ENCODE measurements at places on chromosomes 2 and 18. TPM values are rescaled to one million over a fixed set of nuclear protein-coding genes. Genes with fewer than 3 reads are reported as not detected.

DNA sequence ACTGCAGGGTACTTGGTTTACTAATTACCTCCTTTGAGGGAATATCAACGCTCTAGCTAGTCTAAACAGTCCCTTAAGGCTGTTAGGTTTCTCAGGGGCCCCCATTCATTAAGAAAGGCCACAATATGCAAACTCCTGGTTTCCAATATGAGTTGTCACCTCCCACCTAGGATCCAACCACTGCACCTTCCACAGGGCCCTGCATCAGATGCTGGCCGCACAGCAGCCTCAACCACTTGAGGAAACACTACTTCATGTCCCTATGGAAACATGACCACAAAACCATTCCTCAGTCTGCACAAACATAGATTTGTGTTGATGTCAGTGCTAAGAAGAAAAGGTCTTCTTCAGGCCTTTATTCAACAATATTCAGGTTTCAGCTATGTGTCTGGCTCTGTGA lies 40.9 kb downstream of the STAT4 start:
- no peak for DNase-seq
- H3K4me3 ChIP-seq: no peak overlapping the region
- no peaks in the 10 kb centered on the region for H3K4me1 ChIP-seq
- no peaks in the 10 kb centered on the region for H3K27me3 ChIP-seq
- no peak overlapping the region for H3K27ac ChIP-seq
- H3K36me3 ChIP-seq: no peaks in the 10 kb centered on the region

DNA sequence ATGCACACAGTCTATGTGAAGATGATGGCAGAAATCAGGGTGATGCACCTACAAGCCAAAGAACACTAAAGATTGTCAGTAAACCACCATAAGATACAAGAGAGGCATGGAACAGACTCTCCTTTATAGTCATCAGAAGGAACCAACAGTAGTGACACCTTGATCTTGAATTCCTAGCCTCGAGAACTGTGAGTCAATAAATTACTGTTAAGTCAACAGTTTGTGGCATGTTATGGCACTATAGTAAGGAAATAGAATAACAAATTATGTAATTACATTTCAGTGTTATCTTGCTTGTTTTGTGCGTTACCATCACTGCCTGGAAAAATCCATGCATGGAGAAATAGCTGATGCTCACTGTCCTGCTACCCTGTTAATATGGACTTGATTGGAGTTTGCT lies 110.2 kb upstream of the LRP1B start:
- no peak for DNase-seq
- H3K4me1 ChIP-seq: no peaks in the 10 kb centered on the region
- H3K36me3 ChIP-seq: no peaks in the 10 kb centered on the region

GRCh38 chr2:1350111-1350510 lies 63.2 kb upstream of the TPO start:
- no peaks in the 10 kb centered on the region for H3K36me3 ChIP-seq
- no peaks in the 10 kb centered on the region for H3K27me3 ChIP-seq
- DNase-seq: no peak
- no peak overlapping the region for H3K27ac ChIP-seq
- H3K4me3 ChIP-seq: no peak overlapping the region
- H3K4me1 ChIP-seq: no peaks in the 10 kb centered on the region

IL36RN gene
- not detected for total RNA-seq

GRCh38 chr2:213150315-213151097 lies 906 bp downstream of the IKZF2 start:
- peak overlapping the region; percentile 64 for H3K4me3 ChIP-seq
- no peaks in the 10 kb centered on the region for H3K27me3 ChIP-seq
- H3K27ac ChIP-seq: peak overlapping the region; percentile 79
- no peak for DNase-seq
- no peaks in the 10 kb centered on the region for H3K36me3 ChIP-seq

DNA sequence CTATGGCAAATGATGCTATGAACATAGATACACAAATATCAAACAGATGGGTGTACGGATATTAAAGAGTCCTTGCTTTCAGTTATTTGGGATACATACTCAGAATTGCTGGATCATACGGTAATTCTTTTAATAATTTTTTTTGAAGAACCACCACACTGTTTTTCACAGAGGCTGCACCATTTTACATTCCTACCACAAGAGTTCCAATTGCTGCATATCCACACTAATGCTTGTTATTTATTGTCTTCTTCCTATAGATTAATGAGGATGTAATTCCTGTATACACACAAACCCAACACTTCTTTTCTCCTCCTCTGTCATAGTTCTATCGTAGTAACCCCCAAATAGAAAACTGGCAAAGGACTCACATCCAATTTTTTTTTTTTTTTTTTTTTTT lies 21.7 kb downstream of the CD302 start:
- H3K4me1 ChIP-seq: no peaks in the 10 kb centered on the region
- no peak overlapping the region for H3K4me3 ChIP-seq
- H3K27ac ChIP-seq: no peak overlapping the region
- no peaks in the 10 kb centered on the region for H3K27me3 ChIP-seq

DNA sequence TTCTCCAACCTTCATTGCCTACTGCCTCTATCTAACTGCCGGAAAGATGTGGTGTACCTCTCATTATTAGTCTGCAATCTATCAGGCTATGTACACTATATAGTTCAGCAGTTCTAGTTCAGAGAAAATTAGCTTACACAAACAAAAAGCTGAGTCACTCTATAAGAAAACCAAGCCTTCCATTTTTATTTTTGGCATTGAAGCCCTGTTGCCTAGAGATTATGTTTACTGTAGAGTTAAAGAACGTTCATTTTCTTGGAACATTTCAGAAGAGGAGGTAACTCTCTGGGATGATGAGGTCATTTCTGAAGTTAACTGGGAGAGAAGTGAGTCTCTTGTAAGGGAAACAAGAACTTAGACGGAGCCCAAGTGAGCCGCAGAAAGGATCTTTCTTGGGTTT lies 133.5 kb downstream of the FAM124B start:
- H3K4me3 ChIP-seq: no peak overlapping the region
- no peak overlapping the region for H3K27ac ChIP-seq
- no peaks in the 10 kb centered on the region for H3K4me1 ChIP-seq
- no peaks in the 10 kb centered on the region for H3K27me3 ChIP-seq
- DNase-seq: no peak

MYO5B gene
- 23.3 TPM for total RNA-seq

DNA sequence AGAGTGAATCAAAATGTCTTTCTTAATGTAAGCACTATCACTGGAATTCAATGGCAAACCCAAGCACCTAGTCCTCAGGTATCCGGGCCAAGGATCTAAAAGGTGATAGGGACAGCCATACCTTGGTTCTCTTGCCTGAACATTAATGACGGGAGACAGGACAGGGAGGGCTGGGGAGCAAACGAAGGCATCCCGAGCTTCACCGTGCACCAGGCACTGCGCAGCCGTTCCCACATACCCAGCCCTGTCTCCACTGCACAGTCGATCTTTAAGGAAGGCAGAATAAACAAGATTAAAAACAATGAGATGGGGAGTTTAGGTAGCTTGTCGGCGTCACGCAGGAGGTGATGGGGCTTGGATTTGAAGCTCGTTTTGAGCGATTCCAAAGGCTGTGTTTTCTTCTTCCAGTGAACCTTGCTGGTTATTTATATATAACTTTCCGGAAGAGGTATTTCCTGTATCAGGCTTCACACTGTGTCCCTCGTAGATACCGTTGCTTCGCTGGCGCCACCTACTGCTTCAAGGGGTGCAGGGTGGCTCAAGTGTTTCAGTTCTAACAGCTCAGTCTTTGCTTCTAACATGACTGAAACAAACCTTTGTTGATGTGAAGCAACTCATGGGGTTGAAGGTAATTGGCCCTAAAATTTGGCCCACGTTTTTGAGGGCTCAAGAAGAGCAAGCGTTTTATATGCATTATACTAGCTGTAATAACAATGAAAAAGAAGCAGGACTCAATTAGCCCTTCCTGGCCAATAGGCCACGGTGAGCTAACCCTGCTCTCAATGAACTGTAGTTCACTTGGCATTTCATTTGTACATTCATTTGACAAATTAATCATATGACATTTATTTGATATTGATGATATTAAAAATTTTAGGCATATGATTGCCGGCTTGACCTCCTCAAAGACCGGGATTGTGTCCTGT lies 77.4 kb downstream of the DCDC2C start:
- no peak overlapping the region for H3K27ac ChIP-seq
- DNase-seq: peak; percentile 65
- H3K27me3 ChIP-seq: peaks cover 8% of the 10 kb centered on the region

DNA sequence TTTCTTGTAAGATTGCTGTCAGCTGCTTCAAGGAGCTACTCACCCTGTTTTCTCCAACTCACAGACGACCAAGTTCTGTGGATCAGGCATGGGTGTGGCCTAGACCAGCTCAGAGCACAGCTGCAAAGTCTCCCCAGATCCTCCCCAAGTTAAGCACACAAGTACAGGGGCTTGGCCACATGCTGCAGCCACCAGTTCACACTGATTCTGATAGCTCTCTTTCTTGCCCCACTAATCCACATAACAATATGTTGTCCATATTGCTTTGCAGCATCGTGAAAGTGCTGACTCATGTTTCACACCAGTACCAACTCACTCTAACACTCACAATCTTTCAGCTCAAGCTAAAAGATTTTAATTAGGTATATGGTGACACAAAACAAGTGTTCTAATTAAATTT lies 437.0 kb downstream of the PARD3B start:
- DNase-seq: no peak
- H3K27ac ChIP-seq: no peak overlapping the region
- no peak overlapping the region for H3K4me3 ChIP-seq
- no peaks in the 10 kb centered on the region for H3K36me3 ChIP-seq
- no peaks in the 10 kb centered on the region for H3K4me1 ChIP-seq
- H3K27me3 ChIP-seq: no peaks in the 10 kb centered on the region

GALNT3 gene
- 27.8 TPM for total RNA-seq

C2orf80 gene
- total RNA-seq: not detected

FLACC1 gene
- total RNA-seq: 6.8 TPM

DNA sequence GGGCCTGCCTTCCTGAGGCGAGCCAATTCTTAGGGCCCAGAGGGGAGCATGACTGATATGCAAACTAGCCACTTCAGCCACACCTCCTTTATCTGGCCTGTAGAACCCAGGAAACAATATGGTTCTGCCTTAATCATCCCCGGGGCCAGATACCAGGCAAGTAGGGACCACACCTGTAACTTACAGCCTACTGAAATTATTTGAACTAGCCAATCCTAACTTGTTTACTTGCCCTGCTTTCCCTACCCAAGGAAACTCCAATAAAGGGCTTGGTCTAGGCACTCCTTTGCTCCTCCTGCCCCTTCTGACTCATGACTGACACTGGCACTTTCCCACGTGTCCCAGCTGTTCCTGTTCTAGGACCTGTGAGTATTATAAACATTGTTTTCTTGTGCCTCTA lies 57.6 kb downstream of the MYOM1 start:
- no peaks in the 10 kb centered on the region for H3K4me1 ChIP-seq
- no peak for DNase-seq
- no peak overlapping the region for H3K4me3 ChIP-seq
- no peaks in the 10 kb centered on the region for H3K36me3 ChIP-seq
- H3K27me3 ChIP-seq: no peaks in the 10 kb centered on the region

GRCh38 chr2:1004398-1004797 lies 53.7 kb downstream of the SNTG2 start:
- no peaks in the 10 kb centered on the region for H3K27me3 ChIP-seq
- no peaks in the 10 kb centered on the region for H3K4me1 ChIP-seq
- no peak overlapping the region for H3K27ac ChIP-seq
- no peak for DNase-seq
- H3K4me3 ChIP-seq: no peak overlapping the region

DNA sequence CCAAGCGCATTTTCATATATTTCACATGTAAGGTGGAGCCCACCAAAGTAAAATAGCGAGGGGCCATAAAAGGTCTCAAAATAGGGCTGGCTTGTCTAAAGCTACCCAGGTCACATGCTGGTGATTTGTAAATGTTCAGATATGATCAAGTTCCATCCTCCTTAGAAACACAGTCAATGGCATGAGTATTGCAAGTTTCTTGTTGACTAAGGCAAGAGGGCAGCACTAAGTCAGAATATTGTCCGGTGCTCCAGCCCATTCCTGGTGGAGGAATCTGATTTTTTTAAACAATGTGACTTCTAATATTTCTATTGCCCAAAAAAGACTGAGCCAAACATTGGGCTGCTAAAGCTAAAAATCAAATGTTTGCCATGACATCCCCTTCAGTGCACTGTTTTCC lies 85.1 kb downstream of the LAMA1 start:
- no peak overlapping the region for H3K27ac ChIP-seq
- H3K4me1 ChIP-seq: no peaks in the 10 kb centered on the region
- H3K4me3 ChIP-seq: no peak overlapping the region

- no peaks in the 10 kb centered on the region for H3K27me3 ChIP-seq
- H3K4me1 ChIP-seq: no peaks in the 10 kb centered on the region
- no peak overlapping the region for H3K27ac ChIP-seq
Measured at GRCh38 chr2:103986001-103986400, 867.9 kb upstream of the POU3F3 start.

DNA sequence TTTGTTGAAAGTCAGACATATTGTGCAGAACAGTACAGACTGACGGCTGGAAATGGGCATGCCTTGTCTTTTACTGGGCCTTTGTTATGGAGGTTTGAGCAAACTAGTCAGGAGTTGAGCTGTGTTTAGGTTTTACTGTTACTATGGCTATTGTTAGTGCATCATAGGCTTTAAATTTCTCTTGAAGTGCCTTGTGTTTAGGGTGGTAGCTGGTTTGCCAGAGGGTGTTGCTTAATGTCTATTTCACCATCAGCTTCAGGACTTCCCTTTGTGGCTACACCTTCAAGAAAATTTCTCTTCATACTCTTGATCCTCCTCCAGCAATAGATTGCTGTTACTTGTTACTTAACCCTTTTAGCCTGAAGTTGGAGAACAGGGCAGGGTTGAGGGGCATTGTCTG lies 104.6 kb downstream of the CAPN13 start:
- no peak for DNase-seq
- H3K27me3 ChIP-seq: no peaks in the 10 kb centered on the region
- no peaks in the 10 kb centered on the region for H3K4me1 ChIP-seq
- H3K36me3 ChIP-seq: no peaks in the 10 kb centered on the region

PAX8 gene
- 1.2 TPM for total RNA-seq

DNA sequence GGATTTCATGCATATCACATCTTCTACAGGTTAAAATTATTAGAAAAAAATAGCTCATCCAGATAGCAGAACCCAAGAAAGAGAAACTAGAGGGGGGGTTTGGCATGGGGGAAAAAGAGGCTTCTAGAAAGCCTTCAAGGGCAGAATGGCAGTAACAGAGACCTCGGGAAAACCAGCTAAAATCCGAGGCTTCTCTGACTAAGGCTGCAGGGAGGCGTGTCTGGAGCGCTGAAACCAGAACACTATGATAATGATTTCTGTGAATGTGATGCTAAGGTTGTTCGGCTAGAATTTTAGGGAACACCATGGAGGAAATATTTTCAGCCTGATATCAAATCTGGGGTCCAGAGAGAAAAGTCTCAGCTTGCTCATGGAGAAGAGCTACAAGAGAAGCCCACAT lies 73.0 kb downstream of the ATP8B1 start:
- H3K27ac ChIP-seq: no peak overlapping the region
- H3K4me3 ChIP-seq: no peak overlapping the region
- no peak for DNase-seq
- H3K27me3 ChIP-seq: no peaks in the 10 kb centered on the region

GRCh38 chr18:51561821-51562220 lies 364.3 kb upstream of the MEX3C start:
- H3K27me3 ChIP-seq: no peaks in the 10 kb centered on the region
- no peak overlapping the region for H3K4me3 ChIP-seq
- DNase-seq: no peak
- no peak overlapping the region for H3K27ac ChIP-seq
- H3K36me3 ChIP-seq: no peaks in the 10 kb centered on the region
- H3K4me1 ChIP-seq: no peaks in the 10 kb centered on the region

MC5R gene
- total RNA-seq: not detected

GRCh38 chr18:75438891-75439290 lies 11.4 kb upstream of the SMIM21 start:
- no peak overlapping the region for H3K27ac ChIP-seq
- H3K36me3 ChIP-seq: no peaks in the 10 kb centered on the region
- H3K27me3 ChIP-seq: peaks cover 15% of the 10 kb centered on the region
- H3K4me3 ChIP-seq: no peak overlapping the region
- no peaks in the 10 kb centered on the region for H3K4me1 ChIP-seq

ERICH2 gene
- total RNA-seq: 8.5 TPM

Data from lower lobe of right lung (tissue), 2 donors.